Thoracic aorta (tissue), 2 donors: ENCODE measurements at places on chromosomes 7 and 10.
A peak's percentile ranks its signal among the peaks of the same experiment; 100 is the strongest.

GRCh38 chr10:88831709-88832108, 19.9 kb downstream of the ANKRD22 start:
- H3K27ac ChIP-seq = no peak overlapping the region
- H3K36me3 ChIP-seq = no peaks in the 10 kb centered on the region
- no peaks in the 10 kb centered on the region for H3K4me1 ChIP-seq

DNA sequence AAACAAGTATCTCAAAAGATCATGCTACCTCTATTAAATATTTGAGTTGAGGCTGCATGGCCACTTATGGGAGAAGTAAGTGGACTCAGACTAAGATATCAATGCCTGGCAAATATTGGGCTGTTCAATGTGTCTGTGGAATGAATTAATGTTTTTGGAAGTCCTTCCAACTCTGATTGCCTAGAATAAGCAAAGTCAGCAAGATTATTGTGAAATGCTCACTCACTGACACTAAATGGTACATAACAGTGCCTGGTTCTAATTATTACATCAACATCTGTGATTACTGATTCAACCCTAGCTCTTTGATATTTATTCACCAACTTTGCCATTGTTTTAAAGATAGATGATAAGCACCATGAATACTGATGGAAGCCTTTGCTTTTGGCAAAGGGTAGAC, 45.5 kb upstream of the HDAC9 start:
- no peak overlapping the region for H3K27ac ChIP-seq
- H3K36me3 ChIP-seq = no peaks in the 10 kb centered on the region
- peaks cover 6% of the 10 kb centered on the region for H3K4me1 ChIP-seq
- no peaks in the 10 kb centered on the region for H3K27me3 ChIP-seq
- no peak for DNase-seq

- no peaks in the 10 kb centered on the region for H3K4me1 ChIP-seq
- no peaks in the 10 kb centered on the region for H3K27me3 ChIP-seq
- H3K36me3 ChIP-seq = peaks cover 17% of the 10 kb centered on the region
- no peak for DNase-seq
Observed at GRCh38 chr10:11299125-11299524, 281.5 kb downstream of the CELF2 start.

- no peaks in the 10 kb centered on the region for H3K27me3 ChIP-seq
- H3K4me3 ChIP-seq = no peak overlapping the region
- no peaks in the 10 kb centered on the region for H3K36me3 ChIP-seq
- H3K4me1 ChIP-seq = peaks cover 6% of the 10 kb centered on the region
- DNase-seq = no peak
Observed at GRCh38 chr10:71087622-71088021, 124.7 kb upstream of the UNC5B start.

GRCh38 chr10:92811986-92812385, 36.3 kb upstream of the EXOC6 start:
- no peaks in the 10 kb centered on the region for H3K27me3 ChIP-seq
- DNase-seq = no peak
- no peaks in the 10 kb centered on the region for H3K36me3 ChIP-seq
- H3K4me1 ChIP-seq = no peaks in the 10 kb centered on the region
- H3K4me3 ChIP-seq = no peak overlapping the region

DNA sequence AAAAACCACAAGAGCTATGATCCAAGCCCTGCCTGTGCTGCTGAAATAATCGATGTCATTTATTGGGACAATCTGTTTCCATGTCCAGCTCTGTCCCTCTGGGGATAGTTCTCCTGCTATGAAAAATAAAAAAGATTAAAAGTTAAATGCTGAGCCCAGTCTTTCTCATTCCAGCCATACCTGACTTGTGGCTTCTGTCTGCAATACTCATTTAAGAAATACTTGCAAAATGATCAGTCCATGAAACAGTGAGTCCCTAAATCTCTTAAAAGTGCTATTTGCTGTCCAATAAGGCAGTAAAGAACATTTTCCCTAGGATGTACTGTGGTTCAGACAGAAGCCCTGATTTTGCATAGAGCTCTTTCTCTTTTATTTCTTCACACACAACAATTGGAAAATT, 91.7 kb downstream of the SLC16A9 start:
- no peak overlapping the region for H3K4me3 ChIP-seq
- H3K4me1 ChIP-seq = peaks cover 23% of the 10 kb centered on the region
- H3K27me3 ChIP-seq = no peaks in the 10 kb centered on the region
- no peak for DNase-seq
- H3K36me3 ChIP-seq = no peaks in the 10 kb centered on the region

- DNase-seq = no peak
- H3K4me1 ChIP-seq = peaks cover 34% of the 10 kb centered on the region
- no peaks in the 10 kb centered on the region for H3K27me3 ChIP-seq
- H3K4me3 ChIP-seq = no peak overlapping the region
- H3K36me3 ChIP-seq = no peaks in the 10 kb centered on the region
Observed at GRCh38 chr10:31888442-31888841, 40.2 kb downstream of the ARHGAP12 start.

DNA sequence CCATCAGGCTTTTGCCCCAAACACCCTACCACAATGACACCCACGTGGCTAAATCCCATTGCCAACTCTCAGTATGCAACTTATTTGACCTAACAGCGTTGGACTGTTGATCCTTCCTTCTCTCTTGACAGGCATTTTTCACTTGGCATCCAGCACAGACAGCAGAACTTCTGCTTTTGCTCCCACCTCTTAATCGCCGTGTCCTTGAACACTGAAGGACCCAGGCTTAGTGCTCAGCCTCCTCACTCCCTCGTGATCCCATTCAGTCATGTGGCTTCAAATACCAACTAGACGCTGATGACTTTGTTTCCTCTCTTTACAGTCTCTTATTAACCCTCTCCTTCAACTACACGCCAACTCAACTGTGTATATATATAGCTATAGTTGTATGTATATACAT, 25.0 kb downstream of the ZFAND2A start:
- no peak for DNase-seq
- H3K4me1 ChIP-seq = peaks cover 8% of the 10 kb centered on the region
- no peaks in the 10 kb centered on the region for H3K36me3 ChIP-seq
- no peak overlapping the region for H3K27ac ChIP-seq

- H3K36me3 ChIP-seq = peaks cover 35% of the 10 kb centered on the region
- H3K27me3 ChIP-seq = no peaks in the 10 kb centered on the region
- no peak overlapping the region for H3K27ac ChIP-seq
- H3K4me3 ChIP-seq = no peak overlapping the region
Observed at GRCh38 chr7:30928254-30928872, 16.7 kb downstream of the AQP1 start.

DNA sequence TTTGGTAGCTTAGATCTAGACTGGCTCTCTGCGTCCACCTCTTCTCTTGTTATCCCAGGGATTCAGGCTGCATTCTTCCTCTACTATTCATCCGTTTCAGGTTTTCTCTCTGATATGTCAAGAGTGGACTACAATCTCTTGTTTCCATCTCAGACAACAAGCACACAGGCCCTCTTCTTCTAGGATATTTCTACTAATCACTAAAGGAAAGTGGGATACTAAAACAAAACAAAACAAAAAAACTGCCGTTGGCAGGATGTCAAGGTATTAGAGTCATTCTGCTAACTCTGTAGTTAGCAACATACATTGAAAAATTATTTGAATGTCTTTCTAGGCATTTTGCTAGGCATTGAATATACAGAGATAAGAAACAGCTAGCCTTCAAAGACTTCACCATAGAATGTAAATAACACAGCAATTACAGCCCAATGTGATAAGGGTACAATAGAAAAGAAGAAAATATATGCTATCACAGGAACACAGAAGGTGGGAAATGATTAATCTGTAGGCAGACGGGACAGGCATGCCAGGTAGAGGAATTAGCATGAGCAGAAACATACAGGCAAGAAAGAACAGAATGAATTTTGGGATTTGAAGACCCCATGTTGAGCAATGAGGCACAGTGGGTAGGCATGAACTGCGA, 210.5 kb downstream of the CSTF2T start:
- H3K4me1 ChIP-seq = peaks cover 54% of the 10 kb centered on the region
- H3K4me3 ChIP-seq = no peak overlapping the region
- no peak for DNase-seq
- H3K36me3 ChIP-seq = no peaks in the 10 kb centered on the region
- no peaks in the 10 kb centered on the region for H3K27me3 ChIP-seq

DNA sequence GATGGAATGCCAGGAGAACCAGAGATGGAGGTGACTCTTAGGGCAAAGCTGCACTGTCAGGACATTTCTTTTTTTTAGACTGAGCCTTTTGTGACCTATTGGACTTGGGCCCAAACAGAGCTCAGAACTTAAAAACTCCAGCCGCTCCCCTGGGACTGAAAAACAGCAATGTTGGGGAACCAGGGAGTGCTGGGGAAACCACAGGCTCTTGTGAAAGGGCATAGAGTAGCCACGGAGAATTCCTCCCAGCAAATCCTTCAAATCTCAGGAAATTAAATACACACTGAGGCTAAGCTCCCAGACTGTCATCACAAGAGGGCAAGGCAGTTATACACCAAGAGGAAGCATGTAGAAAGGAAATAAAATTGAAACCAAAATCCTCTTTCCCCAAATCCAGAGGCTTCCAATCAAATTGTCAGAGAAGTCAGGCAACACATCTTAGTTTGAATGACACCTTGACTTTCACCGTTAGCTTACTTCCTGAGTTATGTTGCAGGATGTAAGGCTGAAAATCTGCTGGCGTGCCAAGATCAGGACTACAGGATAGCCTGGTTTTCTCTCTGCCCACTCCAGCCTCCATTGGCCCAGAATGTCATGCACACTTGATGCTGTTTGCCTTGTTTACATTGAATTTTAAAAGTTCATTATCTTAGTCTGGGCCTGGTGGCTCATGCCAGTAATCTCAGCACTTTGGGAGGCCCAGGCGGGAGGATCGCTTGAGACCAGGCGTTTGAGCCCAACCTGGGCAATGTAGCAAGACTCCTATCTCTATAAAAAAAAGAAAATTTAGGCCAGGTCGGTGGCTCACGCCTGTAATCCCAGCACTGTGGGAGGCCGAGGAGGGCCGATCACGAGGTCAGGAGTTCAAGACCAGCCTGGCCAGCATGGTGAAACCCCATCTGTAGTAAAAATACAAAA, 2.6 kb upstream of the RFC2 start:
- peak overlapping the region; percentile 43 for H3K27ac ChIP-seq
- H3K4me1 ChIP-seq = peaks cover 36% of the 10 kb centered on the region
- H3K36me3 ChIP-seq = no peaks in the 10 kb centered on the region
- H3K4me3 ChIP-seq = peak overlapping the region; percentile 6
- no peak for DNase-seq
- no peaks in the 10 kb centered on the region for H3K27me3 ChIP-seq

DNA sequence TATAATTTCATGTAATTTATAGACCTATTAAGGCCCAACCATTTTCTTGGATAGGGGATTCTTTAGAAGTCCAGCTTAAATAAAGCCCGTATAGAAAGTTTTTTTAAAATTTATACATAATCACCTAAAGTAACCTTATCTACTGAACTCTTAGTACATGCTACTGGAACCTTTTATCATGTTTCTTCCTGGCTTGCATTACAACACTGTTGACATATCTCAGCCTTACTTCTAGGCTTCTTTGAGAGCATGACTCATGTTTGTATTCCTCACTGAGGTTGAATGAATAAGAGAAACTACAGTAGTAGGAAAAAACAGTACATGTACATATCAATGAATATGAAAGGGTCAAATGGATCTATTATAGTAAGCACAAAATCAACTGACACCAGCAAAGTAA, 8.2 kb upstream of the MAGI2 start:
- no peaks in the 10 kb centered on the region for H3K27me3 ChIP-seq
- no peak for DNase-seq
- no peak overlapping the region for H3K4me3 ChIP-seq

GRCh38 chr10:132347931-132348267, 15.9 kb downstream of the LRRC27 start:
- no peak overlapping the region for H3K4me3 ChIP-seq
- H3K27ac ChIP-seq = no peak overlapping the region
- no peaks in the 10 kb centered on the region for H3K27me3 ChIP-seq
- no peak for DNase-seq
- H3K36me3 ChIP-seq = no peaks in the 10 kb centered on the region

- H3K36me3 ChIP-seq = no peaks in the 10 kb centered on the region
- H3K27me3 ChIP-seq = no peaks in the 10 kb centered on the region
- DNase-seq = peak; percentile 43
- peak overlapping the region; percentile 19 for H3K4me3 ChIP-seq
- peaks cover 66% of the 10 kb centered on the region for H3K4me1 ChIP-seq
Observed at GRCh38 chr10:79266084-79266483, 81.2 kb upstream of the PPIF start.

DNA sequence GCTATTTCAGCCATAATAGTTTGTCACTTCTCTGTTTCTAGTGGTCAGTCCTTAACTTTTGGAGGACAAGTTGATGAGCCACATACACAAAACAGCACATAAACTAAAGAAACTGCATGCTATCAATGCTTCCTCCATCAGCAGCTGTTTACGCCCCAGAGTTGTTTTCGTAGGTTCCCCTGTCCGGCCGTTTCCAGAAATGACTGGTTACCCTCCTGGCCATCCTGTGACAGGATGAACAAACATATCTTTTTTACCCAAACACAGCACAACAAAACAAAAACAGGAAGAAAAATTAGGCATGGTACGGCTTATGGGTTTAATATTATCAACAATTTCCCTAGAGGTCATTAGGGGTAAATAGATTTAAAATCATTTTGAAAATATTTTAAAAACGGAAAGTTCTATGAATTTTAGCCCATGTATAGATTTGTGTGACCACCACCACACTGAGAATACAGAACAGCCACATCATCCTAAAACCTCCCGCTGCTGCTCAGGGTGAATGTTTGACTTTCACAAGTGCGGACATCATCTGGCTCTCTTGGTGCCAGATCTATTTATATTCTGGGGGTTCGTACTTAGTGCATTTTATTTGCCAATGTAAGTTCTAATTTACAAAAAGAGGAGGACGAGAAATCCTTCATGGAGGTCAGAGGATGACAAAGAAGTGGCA, 74.8 kb downstream of the HIPK2 start:
- H3K27me3 ChIP-seq = no peaks in the 10 kb centered on the region
- H3K27ac ChIP-seq = no peak overlapping the region
- peaks cover 5% of the 10 kb centered on the region for H3K4me1 ChIP-seq

DNA sequence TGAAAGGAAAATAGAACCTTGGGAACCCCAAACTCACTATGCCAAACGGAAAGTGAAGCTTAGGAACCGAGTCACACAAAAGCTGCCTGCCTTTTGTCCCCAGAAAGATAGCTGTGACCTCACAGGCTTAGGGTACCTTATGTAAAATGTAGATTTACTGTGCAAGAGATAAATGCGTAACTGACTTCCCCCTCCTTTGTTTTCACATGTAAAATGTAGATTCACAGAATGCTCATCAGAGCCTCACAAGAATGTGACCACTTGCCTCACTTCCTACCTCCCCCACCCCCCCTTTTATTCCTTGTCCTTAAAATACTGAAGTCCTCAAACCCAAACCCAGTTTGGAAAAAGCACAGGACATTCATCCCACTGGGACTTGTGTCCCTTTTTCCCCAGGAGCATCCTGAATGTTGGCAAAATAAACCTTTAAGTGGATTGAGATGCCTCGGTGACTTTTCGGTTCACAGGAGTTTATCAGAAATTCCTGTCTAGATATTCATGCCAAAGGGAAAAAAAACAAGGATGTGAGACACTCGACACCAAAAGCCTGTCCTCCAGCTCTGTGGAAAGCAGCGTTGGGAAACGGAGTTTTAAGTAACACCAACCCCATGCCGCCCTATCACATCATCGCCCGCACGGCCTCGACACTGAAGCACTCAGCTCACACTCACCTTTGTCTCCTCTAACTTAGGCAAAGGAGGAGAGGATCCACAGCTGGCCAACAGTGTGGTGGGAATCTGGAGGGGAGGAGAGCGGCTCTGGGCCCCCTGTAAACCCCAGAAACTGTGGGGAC, 45.9 kb downstream of the SVIL start:
- no peak overlapping the region for H3K4me3 ChIP-seq
- no peaks in the 10 kb centered on the region for H3K36me3 ChIP-seq
- no peak for DNase-seq
- H3K27me3 ChIP-seq = no peaks in the 10 kb centered on the region
- H3K27ac ChIP-seq = peak overlapping the region; percentile 85

GRCh38 chr7:46317256-46317655, 396.2 kb upstream of the IGFBP3 start:
- H3K27ac ChIP-seq = no peak overlapping the region
- no peaks in the 10 kb centered on the region for H3K4me1 ChIP-seq
- no peaks in the 10 kb centered on the region for H3K36me3 ChIP-seq
- no peaks in the 10 kb centered on the region for H3K27me3 ChIP-seq
- no peak for DNase-seq
